ENCODE measurements at places on chromosomes 4 and X. TPM values are rescaled to one million over a fixed set of nuclear protein-coding genes. Genes with fewer than 3 reads are reported as not detected.

GRCh38 chr4:148787831-148788477 is 345.7 kb upstream of the NR3C2 start:
- DNase-seq = no peak

DNA sequence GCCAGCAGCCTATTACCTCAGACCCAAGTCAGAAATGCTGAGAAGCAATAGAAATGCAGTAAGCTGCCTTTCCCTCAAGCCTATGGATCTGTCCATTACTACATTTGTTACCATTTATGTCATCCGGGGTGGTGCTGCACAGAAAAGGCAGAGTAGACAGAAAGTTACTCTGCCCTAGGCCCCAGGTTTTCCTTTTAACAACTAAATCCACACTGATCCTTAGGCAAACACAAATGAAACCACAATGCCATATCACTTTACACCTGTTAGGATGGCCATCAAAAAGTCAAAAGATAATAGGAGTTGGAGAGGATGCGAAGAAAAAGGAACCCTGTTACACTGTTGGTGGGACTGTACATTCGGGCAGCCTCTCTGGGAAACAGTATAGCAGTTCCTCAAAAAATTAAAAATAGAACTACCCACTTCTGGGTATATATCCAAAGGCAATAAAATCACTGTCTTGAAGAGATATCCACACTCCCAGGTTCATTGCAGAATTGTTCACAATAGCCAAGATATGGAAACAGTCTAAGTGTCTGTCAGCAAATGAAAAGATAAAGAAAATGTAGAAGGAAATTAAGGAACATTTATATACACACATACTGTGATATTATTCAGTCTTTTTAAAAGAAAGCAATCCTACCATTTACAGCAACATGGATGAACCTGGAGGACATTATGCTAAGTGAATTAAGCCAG is 186.3 kb downstream of the NWD2 start:
- DNase-seq = no peak

DNA sequence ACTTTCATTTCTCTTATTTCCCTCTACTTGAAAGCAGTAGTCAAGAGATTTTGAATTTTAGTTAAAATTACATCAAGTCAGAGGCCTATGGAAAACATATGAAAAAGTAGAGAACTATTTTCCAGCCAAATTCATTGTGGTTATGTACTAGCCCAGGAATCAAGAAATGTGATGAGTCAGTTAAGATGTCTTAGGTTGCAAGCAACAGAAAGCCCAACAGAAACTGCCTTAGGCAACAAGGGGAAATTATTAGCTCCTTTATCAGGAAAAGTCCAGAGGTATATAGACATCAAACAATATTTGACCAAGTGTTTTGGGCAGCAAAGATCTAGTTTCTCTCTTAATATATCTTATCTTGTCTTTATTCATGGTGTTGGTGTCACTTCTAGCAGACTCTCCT is 37.8 kb upstream of the FRMD7 start:
- no peak for DNase-seq

GRCh38 chr4:81625422-81626417 is 154.0 kb upstream of the RASGEF1B start:
- DNase-seq = no peak

DNA sequence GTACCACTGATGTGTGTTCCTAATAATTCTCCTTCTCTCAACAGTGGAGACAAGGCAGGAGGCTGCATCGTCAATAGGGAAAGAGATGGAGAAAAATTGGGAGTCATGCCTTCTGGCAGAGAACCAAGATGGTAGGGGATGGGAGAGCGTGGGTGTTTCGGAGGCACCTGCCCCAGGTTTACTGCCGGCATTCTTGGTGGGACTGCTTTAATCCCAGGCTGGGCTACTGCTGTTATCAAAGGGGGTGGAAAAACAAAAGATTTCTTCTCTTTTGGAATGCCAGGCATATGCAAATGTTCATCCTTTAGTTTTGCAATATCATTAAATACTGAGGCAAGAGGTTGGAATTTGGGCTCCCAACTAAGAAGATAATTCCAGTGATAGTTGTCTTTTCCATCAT is 257.0 kb downstream of the DCHS2 start:
- no peak for DNase-seq

DNA sequence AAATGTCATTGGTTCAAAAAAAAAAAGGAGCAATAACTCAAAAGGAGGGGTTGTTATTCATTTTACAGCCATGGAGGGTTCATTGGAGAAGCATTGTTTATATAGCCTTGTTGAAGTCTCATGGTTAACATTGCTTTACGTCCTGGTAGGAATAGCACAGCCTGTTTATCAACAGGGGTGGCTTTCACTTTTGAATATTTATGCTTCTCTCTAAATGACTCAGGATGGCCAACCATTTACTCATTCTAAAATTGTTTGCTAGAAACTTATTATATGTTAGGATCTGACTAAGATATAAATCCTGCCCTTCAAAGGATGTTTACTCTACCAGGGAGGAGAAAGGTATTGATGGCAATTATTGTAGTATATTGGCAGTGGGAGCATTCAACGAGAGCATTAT is 534.1 kb upstream of the GALNTL6 start:
- DNase-seq = no peak

- DNase-seq = no peak
Observed at GRCh38 chr4:183287309-183287659, 32.8 kb downstream of the CLDN22 start.

DNA sequence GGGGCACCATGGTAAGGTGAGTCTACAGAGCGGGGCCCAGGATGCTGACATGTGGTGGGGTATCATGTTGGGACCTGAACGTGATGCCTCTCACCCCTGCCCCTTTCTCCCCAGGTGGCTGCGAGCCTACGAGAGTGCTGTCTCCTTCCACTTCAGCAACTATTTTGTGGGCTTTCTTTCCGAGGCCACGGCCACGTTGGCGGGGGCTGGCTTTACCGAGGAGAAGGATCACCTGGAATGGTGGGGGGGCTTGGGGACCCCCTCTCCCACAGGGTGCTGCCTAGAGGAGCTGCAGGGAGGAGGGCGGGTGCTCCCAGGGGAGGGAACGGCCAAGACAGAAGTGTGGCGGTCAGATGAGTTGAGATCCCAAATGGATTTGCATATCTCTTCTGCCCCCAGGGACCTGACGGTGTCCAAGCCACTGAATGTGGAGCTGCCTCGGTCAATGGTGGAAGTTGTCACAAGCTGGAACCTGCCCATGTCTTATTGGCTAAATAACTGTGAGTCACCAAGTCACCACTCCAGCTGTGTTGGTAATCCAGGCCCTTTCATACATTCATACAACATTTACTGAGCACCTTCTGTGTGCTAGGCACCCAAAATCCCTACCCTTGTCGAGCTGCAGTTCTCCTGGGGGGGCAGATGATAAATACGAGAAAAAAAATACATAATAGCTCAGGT is 5.5 kb downstream of the PORCN start:
- DNase-seq = no peak

DNA sequence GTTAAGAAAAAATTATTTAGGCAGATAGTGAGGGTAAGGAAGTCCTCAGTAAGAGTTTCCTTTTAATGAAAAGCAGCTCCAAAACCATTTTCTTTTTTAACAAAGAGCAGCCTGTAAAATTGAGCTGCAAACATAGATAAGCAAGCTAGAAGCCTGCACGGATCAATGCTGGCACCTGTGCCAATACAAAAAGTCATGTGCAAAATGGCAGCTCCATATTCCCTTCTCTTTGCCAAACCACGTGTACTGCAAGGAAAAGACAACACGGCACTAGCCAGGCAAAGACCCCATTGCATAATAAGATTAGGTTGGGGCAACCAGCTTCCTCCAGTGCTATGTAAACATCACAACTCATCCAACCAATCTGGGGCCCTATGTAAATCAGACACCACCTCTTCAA is 268.4 kb upstream of the INTU start:
- no peak for DNase-seq

GRCh38 chrX:24732766-24733500 is 39.2 kb downstream of the POLA1 start:
- no peak for DNase-seq

GRCh38 chr4:120688791-120689190 is 233.7 kb downstream of the PRDM5 start:
- DNase-seq = no peak

DNA sequence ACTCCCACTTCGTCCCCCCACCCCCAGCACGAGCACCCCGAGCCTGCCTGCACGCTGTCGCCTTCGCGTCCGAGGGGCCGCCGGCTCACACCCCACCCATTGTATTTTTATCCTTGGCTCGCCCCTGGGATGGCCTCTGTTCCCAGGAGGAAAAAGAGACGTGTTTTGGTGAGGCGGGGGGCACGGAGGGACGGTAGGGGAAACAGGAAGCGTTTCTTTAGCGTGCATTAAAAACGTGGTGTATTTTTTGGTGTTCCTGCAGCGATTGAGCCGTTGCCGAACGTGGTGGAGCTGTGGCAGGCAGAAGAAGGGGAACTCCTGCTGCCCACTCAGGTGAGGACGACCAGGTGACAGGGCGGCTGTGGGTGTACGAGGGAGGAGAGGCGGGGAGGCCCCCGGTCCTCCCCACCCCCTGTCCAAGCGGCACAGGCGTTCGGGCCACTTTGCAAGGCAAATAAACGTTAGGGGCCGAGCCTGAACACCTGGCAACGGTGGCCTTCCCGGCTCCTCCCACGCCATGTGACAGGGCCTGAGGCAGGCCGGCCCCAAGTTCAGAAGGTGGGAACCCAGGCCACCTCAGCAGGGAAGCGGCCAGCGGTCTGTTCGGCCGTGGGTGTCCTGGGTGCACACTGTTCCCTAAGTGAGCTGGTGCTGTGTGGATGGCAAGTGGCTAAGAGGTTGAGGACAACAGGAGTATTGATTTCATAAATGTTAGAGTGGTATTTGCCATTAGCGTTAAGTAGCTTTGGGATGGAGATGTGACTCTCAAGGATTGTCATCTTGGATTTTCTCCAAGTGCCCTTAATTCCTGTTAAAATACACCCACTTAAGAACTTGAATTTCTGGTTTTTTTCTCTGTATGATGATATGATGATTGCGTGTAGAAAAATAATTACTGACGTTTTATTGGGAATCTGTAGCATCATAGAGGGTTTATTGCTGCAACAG is 1.1 kb downstream of the TMEM131L start:
- no peak for DNase-seq

- no peak for DNase-seq
Observed at GRCh38 chr4:47315346-47315745, 148.2 kb downstream of the COMMD8 start.

GRCh38 chrX:68416592-68416991 is 16.7 kb downstream of the OPHN1 start:
- DNase-seq = no peak

- DNase-seq = no peak
Observed at GRCh38 chr4:87045659-87046058, 110.8 kb downstream of the AFF1 start.

Gene GLUD2
- total RNA-seq = 1.1 TPM

Gene SSX3
- total RNA-seq = not detected

Gene PRR32
- total RNA-seq = not detected

Gene OTC
- 0.31 TPM for total RNA-seq

Gene FAM50A
- total RNA-seq = 13.1 TPM

Gene STATH
- not detected for total RNA-seq

Measured in occipital lobe (tissue), 3 donors.